ENCODE measurements at places on chromosomes 16 and 17. TPM values are rescaled to one million over a fixed set of nuclear protein-coding genes. Genes with fewer than 3 reads are reported as not detected.

MYL4 gene
- polyA plus RNA-seq: 0.16 TPM

MMP15 gene
- polyA plus RNA-seq: 0.74 TPM

CACNG1 gene
- polyA plus RNA-seq: not detected

LONP2 gene
- polyA plus RNA-seq: 38.4 TPM
